Head of caudate nucleus (tissue), 42 donors: ENCODE measurements at places on chromosomes 1 and 21.

DNA sequence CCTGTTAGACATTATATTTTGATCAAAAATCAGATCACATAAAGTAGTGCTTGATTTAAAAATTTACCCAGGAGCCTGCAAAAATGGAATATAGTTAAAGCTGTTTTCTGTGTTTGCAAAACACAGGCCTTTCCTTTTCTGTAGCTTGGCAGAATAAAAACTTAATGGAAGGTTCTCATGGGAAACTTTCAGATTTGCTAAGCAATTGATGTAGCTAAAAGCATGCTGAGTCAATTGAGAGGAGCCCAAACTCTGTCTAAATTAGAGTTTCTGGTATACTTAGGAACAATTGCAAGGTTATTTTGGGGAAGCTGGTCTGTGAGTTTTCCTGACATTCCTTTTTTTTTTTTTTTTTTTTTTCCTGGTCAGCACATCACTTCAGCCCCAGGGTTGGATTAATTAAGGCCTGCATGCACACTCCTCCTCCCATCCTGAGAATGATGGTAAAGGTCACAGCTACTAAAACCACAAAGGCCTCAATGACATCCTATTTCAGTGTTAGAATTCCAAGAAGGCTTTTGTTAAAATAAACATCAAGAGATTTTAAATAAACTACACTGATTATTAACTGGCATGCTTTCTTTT lies 608.7 kb downstream of the PLPP3 start:
- DNase-seq, result no peak

GRCh38 chr1:94316183-94316582 lies 78.8 kb upstream of the ARHGAP29 start:
- DNase-seq, result no peak

GRCh38 chr1:11707621-11708276 lies 16.2 kb downstream of the DRAXIN start:
- no peak for DNase-seq

- no peak for DNase-seq
Observed at GRCh38 chr1:2981388-2981787, 39.9 kb upstream of the ACTRT2 start.

DNA sequence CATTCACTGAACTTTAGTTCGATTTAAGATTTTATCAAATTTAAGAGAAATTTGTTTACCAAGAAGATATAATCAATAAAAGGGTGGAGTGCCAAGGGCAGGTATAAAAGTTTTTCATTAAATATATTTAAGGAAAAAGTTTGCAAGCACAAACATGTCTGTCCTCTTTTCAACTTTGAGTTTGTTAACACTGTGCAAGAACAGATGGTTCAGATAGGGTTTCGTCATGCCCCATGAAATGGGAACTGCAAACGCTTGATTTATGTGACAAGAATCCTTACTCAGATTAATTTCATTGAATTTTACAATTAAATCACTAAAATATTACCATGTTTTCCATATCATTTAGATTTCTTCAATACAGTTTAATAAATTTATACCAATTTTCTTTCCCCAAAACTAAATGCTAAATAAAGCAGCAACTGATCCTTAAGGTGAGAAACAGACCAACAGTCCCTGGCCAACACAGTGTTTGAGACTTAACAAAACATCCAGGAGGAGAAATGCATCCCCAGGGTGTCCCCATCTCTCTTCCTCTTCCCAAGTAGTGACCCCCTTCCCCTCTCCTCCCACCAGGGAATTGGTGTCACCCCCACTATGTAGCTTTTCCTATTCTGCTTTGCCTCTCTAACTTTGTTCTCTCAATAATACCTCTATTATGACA lies 292.9 kb downstream of the LTN1 start:
- DNase-seq, result no peak

DNA sequence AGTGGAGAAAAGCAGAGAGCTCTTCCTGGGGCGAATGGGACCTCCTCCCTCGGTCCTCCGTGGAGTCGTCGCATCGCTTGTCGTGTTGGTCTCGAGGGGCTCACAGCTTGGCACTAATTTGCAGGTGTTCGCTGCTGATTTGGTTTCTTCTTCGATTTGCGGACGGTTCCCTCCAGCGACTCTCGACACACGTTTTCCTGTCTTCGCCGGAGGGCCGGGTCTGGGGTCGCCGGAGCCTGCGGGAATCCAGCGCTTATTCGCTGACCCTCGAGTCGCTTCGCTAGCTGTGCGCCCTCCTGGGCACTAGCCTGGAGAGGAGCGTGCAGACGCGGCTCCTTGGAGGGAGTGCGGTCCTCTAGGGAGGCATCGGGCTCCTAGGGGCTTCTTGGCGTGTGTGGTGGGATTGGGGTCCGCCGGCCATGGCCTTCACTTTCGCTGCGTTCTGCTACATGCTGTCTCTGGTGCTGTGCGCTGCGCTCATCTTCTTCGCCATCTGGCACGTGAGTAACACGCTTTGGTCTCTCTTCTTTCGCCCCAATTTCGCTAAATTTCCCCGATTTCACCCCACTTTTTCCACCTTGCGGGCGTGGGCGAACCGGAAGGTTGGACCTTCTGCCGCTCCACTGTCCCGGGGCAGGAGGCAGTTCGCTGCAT lies 766 bp downstream of the CNIH3 start:
- DNase-seq, result no peak

GRCh38 chr1:15830258-15830657 lies 17.2 kb upstream of the SPEN start:
- DNase-seq, result no peak

DNA sequence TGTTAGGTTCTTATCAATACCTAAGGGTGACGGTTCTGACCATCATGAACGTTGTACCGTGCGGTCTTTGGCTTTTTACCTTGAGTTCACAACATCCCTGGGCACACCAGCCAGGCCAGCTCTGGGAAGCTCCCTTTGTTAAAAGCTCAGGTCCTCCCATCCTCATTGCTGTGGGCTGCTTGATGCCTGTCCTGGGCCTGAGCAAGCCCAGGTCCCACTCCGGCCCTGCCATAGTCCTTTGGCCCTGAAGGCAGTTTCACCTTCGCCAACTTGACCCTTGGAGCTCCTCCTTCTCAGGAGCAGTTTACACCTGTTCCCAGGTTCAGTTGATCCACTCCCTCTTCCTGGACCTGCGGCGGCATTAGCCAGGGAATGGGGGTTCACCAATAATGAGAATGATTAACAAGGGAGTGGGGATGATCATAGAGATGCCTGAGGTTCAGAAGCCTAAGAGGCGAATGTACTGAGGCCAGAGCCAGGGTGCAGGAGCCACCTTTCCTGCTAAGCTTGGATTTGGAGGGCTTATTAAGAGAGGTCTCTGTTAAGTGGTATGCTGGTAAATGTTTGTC lies 40.2 kb downstream of the DHCR24 start:
- DNase-seq, result no peak

GRCh38 chr1:168324745-168325425 lies 44.2 kb downstream of the TBX19 start:
- no peak for DNase-seq

- DNase-seq, result no peak
Observed at GRCh38 chr1:67534627-67535065, 104.4 kb upstream of the SERBP1 start.

GRCh38 chr1:204264805-204265204 lies 51.0 kb upstream of the GOLT1A start:
- DNase-seq, result no peak

GRCh38 chr1:27536767-27537166 lies 46.8 kb upstream of the WASF2 start:
- no peak for DNase-seq

DNA sequence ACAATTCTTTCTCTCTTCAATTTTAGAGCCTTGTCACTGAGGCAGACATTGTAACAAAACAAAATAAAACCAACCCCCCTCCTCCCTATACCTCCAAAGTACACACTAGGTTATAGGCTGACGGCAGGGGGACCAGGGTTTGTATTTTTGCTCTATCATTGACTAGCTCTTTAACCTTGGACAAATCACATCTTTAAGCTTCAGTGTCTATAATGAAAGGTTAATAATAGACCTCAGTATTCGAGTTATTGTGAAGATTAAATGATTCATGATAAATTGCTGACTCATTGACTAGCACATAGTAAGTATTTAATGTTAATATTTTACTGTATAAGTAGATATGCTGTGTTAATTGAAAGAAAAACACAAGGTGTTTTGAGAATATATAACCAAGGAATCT lies 1267.6 kb upstream of the ADGRL2 start:
- DNase-seq, result no peak

DNA sequence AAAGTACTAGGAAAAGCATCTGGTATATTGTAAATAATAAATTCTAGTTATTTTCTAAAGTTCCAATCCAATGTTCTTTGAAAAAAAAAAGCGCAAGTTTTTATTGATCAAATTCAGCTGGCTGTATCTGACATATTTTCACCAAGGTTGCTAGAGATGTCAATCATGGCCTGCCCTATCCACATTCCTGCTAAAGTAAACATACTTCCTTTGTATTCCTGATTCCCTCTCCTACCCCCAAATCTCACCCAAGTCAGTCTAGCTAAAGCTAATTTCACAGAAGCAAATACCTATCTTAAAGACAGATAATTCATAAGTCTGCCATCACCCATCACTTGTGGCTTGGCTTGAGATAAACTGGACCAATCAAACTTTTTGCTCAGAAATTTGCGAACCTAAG lies 21.3 kb downstream of the ANKRD13C start:
- no peak for DNase-seq

DNA sequence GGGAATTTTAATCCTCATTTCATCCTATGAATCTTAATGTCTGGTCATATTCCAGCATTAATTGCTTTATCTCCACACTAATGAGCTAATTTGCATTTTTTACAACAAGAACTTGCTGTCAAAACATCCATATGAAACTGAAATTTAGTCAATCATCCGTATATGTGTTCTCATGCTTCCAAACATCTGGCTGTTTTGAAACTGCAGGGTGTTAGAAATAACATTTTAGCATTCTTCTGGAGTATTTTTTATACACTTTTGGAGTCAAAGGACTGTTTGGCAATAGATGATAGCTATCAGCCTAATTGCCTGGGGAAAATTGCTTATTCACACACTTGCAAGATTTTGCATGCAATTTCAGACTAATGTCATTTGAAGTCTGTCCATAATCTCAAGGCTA lies 1639.3 kb downstream of the KCNT2 start:
- no peak for DNase-seq

- DNase-seq, result no peak
Observed at GRCh38 chr1:168907786-168908348, 178.9 kb upstream of the DPT start.

- no peak for DNase-seq
Observed at GRCh38 chr1:201487742-201488141, 18.8 kb upstream of the PHLDA3 start.

DNA sequence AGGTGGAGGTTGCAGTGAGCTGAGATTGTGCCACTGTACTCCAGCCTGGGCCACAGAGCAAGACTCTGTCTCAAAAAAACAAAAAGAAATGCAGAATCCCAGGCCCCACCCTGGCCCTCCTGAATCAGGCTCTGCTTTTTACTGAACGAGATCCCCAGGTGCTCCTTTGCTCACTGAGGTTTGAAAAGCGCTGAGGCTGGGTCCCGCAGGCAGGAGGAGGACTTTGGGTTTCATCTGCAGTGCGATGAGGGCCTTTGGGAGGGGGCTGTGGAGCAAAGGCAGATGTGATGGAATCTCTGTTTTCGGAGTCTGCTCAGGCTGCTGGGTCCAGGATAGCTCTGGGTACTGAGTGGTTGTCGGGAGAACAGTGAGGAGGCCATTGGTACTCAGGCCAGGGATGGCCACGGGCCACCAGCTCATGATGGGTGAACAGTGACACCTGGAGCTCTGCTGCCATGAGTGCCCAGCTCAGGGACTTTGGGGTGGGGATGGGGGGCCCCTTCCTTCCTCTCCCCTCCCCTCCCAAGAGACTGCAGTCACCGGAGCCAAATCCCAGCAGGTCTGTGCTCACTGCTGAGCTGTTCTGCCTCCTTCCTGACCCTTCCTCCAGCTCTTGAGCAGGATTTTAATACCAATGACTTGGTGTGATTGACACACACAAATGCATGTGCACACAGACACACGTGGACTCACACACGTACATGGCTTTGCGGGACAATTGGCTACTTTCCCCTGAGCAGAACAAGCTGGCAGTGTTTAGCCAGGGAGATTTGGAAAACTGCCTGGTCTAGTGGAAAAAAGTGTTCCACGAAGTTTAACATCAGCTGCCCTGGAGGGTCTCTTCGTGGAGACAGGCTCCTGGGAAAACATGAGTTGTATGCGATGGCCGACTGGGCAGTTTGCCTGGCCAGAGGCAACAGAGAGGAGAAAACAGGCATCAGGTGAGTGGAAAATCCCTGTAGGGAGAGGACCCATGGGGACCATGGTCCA lies 3.6 kb upstream of the DHRS3 start:
- DNase-seq, result no peak

GRCh38 chr1:86640161-86640670 lies 64.2 kb upstream of the SH3GLB1 start:
- no peak for DNase-seq

GRCh38 chr1:119141020-119141424 lies 569 bp upstream of the WARS2 start:
- DNase-seq, result no peak

DNA sequence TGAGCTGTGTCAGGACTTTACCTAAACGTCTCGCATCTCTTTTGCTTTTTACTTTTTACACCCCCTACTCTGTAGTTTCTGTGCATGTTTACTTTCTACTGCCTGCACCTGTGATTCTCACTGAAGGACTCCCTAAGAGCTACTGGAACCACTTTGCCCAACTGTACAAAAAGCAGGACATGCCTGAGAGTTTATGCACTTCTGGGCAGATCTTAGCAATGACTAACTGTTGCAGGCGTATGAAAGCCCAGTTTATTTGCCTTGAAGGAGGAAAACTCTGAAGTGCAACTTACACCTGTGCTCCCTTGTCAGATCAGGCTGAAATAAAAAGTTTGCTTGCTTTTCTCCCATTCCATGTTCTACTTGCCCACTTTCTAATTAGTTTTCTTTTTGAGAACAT lies 467.0 kb upstream of the USP24 start:
- no peak for DNase-seq

GRCh38 chr21:27189870-27190269 lies 223.0 kb upstream of the ADAMTS5 start:
- no peak for DNase-seq

GRCh38 chr1:28306301-28306949 lies 22.4 kb upstream of the MED18 start:
- no peak for DNase-seq

DNA sequence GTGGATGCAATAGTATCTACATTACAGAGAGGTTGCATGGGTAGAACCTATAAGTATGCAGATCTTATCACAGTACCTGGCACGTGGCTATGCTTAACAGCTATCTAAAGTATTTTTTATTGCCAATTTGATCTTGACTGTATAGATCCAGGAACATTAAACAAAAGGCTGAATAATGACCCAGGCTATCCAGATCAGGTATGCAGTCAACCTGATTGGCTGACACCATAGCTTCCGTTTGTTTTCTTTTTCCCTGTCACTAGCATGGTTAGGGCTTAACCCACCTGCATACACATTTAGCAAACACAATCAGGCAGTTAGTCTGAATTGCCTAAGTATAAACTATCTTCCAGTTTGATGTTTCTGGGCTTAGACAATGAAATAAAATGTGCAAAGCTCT lies 264.9 kb upstream of the PLXNA2 start:
- no peak for DNase-seq

DNA sequence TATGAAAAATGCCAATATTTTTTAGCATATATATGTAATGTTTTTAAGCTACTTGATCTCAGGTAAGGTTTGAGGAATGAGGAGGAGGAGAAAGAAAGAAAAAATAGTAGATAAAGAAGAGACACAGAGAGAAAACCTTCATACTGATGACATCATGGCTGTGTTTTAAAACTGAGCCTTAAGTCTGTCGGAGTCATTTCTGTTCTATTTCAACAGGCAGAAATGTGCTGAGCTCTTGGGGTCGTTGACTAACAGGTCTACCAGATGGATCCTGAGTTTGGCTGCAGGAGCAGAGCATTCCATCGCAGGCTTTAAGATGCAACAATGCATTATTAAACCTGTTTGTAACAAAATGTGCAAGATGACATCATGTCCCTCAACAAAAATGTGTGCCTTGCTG lies 356.0 kb downstream of the TGFB2 start:
- DNase-seq, result no peak
